Karpas-422 (cell line): ENCODE measurements at places on chromosomes 5 and 9. TPM values are rescaled to one million over a fixed set of nuclear protein-coding genes. Genes with fewer than 3 reads are reported as not detected.

The OBP2B gene
- not detected in 2 replicates for total RNA-seq

The IFNA21 gene
- total RNA-seq, result not detected in 2 replicates

The GARIN3 gene
- total RNA-seq, result not detected in 2 replicates

The GABRA1 gene
- not detected in 2 replicates for total RNA-seq

The MEGF10 gene
- not detected in 2 replicates for total RNA-seq

The LCN15 gene
- total RNA-seq, result not detected in 2 replicates

The POU4F3 gene
- not detected in 2 replicates for total RNA-seq

The TMC1 gene
- total RNA-seq, result not detected in 2 replicates

The KCNMB1 gene
- total RNA-seq, result not detected in 2 replicates

The FBN2 gene
- total RNA-seq, result not detected in 2 replicates

The ZNF622 gene
- 23.1 and 30.2 TPM in 2 replicates for total RNA-seq

DNA sequence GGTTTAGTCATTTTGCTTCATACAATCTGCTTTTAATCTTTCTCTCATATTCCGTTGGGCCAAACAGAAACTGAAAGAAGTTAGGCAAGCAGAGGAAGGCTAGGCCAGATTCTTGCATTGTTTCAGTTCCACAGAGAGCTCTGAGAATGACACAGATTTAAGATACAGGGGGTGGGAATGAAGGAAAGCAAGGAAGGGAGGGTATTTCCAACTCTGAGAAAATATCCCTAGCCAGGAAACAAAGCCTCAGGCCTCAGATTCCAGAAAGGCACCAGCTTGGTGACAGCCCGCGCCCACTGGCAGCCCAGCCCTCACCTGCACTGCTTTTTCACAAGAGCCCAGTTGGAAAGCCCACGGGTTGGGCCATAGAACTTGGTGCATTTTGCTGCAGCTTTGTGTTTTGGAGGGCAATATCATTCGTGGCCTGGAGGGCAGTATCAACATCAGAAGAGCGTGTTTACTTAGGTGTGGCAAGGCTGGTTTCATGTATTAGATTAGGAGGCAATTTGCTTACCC is 63.5 kb downstream of the ENC1 start:
- DNase-seq, result no peak

- no peak for DNase-seq
Observed at GRCh38 chr9:89323390-89323789, 5.1 kb downstream of the SECISBP2 start.

GRCh38 chr9:72912476-72913381 is 40.1 kb downstream of the ALDH1A1 start:
- no peak for DNase-seq

- peak; percentile 39 for DNase-seq
Observed at GRCh38 chr5:88892669-88893068, 9.7 kb upstream of the MEF2C start.

DNA sequence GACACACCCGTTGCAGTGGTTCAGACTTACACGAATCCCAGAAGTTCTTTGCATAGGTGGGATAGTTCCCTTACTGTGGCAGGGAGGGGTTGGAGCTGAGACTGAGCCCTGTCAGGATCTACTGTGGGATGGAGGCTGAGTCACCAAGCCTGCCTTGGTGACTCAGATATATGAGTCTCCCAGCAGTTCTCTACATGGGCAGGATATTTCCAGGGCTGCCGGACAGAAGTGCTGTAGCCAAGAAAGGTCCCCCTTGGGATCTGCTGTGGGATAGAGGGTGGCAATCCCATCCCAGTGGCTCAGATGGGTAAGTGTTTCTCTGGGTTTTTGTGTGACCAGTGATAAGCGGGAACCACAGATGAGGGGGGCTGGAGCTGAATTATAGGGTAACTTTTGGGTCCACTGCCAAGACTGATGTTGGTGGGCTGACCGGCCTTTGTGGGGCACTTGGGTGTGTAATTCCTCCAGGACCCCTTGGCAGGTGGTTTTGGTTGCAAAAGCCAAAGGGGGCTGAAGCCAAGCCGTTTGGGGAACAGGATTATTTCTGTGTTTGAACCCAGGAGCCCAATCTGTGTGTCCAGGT is 18.7 kb downstream of the XRCC4 start:
- no peak for DNase-seq

DNA sequence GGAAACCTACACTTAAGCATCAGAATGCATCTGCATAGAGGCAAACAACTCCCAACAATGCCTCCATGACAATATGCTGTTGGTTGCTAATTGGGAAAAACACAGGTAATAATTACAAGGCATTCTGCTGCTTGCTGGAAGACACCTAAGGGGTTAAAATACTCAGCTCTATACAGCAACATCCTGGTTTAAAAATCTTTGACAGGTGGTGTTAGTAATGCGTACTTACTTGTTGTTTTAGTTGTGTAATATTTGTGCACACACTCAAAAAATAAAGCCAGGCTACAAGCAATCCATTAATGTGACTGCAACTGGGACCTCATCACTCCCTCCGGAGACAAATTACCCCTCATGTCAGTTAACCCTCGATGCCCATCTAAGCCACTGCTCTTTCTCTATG is 126.3 kb upstream of the ELL2 start:
- DNase-seq, result no peak

GRCh38 chr5:151738125-151738848 is 20.1 kb downstream of the ATOX1 start:
- DNase-seq, result no peak

- DNase-seq, result no peak
Observed at GRCh38 chr5:98713027-98713426, 60.4 kb upstream of the RGMB start.

DNA sequence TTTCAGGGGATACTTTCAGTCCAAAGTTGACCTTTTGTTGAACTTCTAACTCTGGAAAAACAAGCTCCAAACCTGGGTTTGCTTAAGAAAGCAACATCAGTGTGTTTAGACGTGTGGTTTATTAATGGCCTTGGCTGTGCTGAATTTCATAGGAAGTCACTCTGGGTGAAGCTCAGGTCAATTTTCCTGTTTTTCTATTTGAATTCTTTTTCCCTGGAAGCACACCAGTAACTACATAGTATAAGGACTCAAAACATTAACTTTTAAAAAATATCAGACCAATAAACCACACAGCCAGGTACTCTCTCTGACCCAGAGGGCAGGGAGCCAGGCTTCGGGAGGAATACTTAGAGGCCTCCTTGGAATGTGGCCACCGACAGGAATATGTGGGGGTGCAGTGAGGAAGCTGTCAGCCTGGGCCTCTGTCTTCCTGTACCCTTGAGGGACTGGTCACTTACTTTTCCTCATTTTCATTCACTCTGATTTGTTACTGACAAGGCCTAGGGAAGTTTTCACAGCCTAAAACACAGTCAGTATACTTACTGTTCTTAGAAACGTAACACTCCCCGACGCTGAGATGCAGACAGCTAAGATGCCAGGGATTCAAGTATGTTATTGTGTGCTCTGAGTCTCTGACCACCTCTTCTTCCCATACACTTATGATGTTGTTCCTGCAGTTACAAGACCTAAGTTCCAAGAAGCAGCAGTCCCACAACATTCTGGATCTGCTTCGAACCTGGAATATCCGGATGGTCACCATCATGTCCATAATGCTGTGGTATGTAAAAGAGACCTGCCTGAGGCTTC is 18.9 kb downstream of the SLC22A5 start:
- DNase-seq, result no peak

DNA sequence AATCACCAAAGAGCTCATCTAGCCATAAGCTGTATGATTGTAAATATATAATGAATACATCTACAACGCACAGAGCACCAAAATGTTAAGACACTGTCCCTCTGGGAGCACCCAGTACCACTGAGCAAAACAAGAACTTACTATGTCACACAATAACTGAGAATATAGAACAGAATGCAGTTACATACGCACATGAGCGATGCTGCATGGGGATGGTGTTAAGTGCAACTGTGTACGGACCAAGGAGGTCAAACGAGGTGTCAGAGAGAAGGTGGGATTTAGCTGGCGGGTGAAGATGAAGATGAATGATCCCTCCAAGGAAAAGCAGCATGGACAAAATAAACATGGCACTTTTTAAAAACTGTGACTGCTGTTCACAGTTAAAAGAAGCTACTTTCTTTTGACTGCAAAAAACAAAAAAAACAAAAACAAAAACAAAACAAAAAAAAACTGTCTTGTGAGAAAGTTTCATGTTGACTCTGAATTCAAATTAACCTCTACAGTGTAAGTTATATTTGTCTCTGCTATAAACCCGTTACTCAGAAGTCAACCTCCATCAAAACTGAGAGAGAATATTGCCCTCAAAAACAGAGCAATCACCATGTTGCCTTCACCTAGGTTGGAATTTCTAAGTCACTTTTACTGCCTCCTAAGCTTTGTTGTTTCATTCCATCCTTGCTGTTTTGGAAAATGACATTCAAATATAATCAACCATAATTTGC is 169.6 kb upstream of the GNA14 start:
- no peak for DNase-seq

- DNase-seq, result no peak
Observed at GRCh38 chr5:80915716-80916115, 44.4 kb upstream of the RASGRF2 start.

GRCh38 chr5:148011398-148012137 is 52.2 kb upstream of the SPINK5 start:
- DNase-seq, result no peak

GRCh38 chr5:3230254-3230653 is 365.4 kb upstream of the IRX1 start:
- no peak for DNase-seq

DNA sequence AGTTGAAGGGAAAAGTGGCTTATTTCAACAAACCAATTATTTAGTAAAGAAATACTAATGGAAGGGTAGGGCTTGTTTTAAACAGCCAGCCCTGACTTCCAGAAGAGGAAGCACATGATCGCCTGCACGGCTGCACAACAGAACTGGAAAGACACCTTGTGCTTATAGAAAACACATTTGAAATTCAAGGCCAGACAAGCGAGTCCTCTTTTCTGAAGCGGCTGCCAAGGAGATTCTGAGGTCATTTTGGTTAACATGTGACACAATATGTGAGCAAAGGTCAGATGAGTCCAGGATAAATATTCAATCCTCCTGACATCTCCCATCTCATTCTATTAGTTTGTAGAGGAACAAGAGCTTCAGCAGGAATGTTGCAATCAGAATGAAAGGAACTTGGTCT is 461.4 kb upstream of the ST8SIA4 start:
- no peak for DNase-seq

GRCh38 chr5:174503461-174504265 is 220.7 kb upstream of the MSX2 start:
- DNase-seq, result no peak

GRCh38 chr5:33229216-33229615 is 211.5 kb upstream of the TARS1 start:
- no peak for DNase-seq

GRCh38 chr5:37839407-37840052 is at the start of gene GDNF:
Gene GDNF (minus strand): TSS chr5:37840041. CDS start chr5:37834796, 5,245 bp downstream.
- no peak for DNase-seq

- no peak for DNase-seq
Observed at GRCh38 chr5:34591723-34592122, 64.4 kb upstream of the RAI14 start.

- no peak for DNase-seq
Observed at GRCh38 chr9:133693703-133694529, 44.2 kb downstream of the SARDH start.

- no peak for DNase-seq
Observed at GRCh38 chr5:16411235-16411634, 54.4 kb downstream of the ZNF622 start.

DNA sequence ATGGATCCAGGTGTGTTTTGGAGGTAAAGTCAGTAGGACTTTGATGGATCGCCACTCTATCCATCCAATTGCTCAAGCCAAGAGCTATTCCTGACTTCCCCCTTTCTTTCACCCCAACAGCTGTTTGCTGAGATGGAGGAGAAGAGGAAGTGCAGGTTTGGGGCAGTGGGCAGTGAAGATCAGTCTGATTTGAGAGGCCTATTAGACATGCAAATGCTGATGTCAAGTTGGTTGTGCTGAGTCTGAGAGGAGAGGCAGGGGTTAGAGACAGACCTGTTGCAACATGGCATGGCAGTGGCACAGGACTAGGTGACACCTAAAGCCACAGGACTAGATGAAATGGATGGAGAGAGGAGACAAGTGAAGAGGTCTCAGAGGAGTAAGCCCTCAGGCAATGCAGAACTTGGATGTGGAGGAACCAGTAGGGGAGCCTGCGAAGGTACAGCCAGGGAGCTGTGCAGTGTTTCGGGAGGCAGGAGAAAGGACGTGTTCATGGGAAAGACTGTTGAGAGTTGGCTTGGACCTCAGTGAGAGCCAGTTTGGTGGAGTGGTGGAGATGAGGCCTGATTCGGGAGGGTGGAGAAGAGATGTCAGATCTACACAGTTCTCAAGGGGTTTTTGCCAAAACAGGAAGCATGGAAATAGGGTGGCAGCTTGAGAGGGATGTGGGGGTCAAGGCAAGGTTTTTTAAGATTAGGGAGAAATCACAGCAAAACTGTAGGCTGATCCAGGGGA is 175.0 kb downstream of the MACROH2A1 start:
- peak; percentile 67 for DNase-seq

DNA sequence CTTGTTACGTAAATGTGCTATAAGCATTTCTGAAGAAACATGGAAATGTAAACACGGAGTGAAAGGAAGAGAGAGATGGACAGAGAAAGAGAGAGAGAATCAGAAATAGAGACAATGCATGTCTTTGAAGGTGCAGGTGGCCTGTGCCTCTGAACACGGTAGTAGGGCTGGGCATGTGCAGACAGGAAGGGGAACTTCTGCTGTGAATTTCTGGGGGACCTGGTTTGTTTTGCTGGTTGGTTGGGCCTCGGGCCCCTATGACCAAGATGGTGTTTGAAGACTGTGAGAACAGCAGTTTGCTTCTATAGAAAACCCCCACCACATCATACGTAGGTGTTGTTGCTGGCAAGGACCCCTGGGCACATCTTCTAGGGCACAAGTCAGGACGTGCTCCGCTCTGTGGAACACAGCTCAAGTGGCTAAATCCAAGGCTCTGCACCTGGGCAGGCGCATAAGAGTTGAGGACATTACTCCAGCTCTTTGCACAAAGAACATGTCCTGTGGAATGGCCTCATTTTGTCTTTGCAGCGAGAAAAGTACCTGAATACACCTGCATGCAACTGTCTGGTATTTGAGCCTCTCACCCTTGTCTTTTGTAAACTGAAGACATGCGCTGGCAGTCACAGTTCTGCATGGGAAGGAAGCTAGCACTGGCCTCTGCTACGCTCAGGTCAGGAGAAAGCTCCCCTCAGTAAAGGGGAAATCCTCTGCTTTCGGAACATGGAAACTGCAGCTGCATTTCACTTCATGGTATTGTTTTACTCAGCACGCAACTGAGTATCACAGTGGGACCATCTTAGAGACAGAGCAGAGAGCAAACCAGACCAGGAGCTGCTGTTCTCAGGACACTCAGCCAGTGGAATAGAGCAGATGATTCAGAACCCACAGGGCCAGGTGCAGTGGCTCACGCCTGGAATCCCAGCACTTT is 2.7 kb downstream of the OR2V2 start:
- no peak for DNase-seq
